ENCODE measurements at places on chromosomes 12 and 14. TPM values are rescaled to one million over a fixed set of nuclear protein-coding genes. Genes with fewer than 3 reads are reported as not detected.
A peak's percentile ranks its signal among the peaks of the same experiment; 100 is the strongest.

DNA sequence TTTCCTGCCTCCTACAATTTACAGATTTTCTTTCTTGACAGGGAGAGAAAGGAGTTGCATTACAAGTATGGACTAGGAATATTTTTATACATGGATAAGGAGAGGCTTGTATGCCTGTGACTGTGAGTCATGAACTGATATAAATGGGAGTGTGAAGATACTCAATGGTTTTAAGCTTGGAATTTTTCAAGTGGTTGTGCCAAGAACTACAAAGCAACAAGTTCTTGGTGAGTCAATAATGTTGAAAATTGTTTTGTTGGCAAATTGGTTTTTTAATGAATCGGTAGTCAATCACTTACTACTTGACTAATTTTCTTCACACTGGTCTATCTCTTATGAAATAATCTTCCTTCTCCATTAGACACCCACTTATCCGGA, 58.9 kb upstream of the HMGA2 start:
- no peaks in the 10 kb centered on the region for H3K36me3 ChIP-seq
- no peak overlapping the region for H3K27ac ChIP-seq
- no peak overlapping the region for H3K4me3 ChIP-seq
- no peaks in the 10 kb centered on the region for H3K4me1 ChIP-seq

- no peak overlapping the region for H3K27ac ChIP-seq
- H3K27me3 ChIP-seq: no peaks in the 10 kb centered on the region
- no peaks in the 10 kb centered on the region for H3K36me3 ChIP-seq
- DNase-seq: no peak
Measured at GRCh38 chr12:47770086-47770726, 2.8 kb upstream of the SLC48A1 start.

HOXC12 gene
- polyA plus RNA-seq: not detected

AHNAK2 gene
- polyA plus RNA-seq: 0.73 TPM

DNA sequence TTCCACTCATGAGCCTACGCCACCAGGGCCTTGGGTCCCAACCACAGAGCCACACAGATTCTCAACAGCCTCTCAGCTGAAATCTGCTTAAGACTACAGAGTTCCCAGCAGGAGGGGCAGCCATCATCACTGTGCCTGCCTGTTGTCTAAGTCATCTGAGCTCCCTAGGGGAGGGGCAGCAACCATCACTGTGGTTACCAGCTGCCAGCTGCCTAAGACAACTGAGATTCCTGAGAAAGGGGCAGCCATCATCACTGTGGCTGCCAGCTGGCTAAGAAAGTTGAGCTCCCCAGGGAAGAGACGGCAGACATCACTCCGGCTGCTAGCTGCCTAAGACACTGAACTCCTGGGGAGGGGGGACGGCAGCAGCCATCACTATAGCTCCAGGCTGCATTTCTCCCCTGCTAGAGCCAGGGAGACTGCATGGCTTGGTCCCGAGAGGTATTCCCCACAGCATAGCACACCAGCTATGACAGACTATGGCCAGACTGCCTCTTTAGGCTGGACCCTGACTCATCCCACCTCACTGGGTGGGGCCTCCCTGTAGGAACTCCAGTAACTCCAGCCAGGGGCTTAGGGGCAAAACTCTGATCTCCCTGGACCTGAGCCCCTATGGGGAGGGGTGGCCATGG, 37.2 kb upstream of the C14orf132 start:
- no peak for DNase-seq
- H3K27me3 ChIP-seq: peaks cover 95% of the 10 kb centered on the region
- peaks cover 8% of the 10 kb centered on the region for H3K36me3 ChIP-seq
- no peak overlapping the region for H3K4me3 ChIP-seq
- H3K4me1 ChIP-seq: no peaks in the 10 kb centered on the region

SLC5A8 gene
- polyA plus RNA-seq: not detected

NANOG gene
- not detected for polyA plus RNA-seq

GRCh38 chr12:49369411-49370145, 2.3 kb downstream of the SPATS2 start:
- H3K4me3 ChIP-seq: peak overlapping the region; percentile 55
- no peaks in the 10 kb centered on the region for H3K27me3 ChIP-seq
- peaks cover 33% of the 10 kb centered on the region for H3K4me1 ChIP-seq
- peak; percentile 38 for DNase-seq
- H3K36me3 ChIP-seq: no peaks in the 10 kb centered on the region
- H3K27ac ChIP-seq: no peak overlapping the region

DNA sequence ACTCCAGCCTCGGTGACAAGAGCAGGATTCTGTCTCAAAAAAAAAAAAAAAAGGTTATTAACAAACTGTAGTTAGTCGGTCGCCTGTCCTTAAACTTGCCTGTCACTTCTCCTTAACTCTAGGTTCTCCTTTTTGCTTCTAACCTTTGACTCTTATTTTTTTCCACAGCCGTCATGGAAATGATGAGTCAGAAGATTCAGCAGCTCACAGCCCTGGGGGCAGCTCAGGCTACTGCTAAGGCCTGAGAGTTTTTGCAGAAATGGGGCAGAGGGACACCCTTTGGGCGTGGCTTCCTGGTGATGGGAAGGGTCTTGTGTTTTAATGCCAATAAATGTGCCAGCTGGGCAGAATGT, 418 bp upstream of the MYG1 start:
- H3K4me3 ChIP-seq: peak overlapping the region; percentile 100
- peaks cover 75% of the 10 kb centered on the region for H3K4me1 ChIP-seq
- H3K27me3 ChIP-seq: no peaks in the 10 kb centered on the region
- peaks cover 6% of the 10 kb centered on the region for H3K36me3 ChIP-seq
- DNase-seq: no peak
- peak overlapping the region; percentile 96 for H3K27ac ChIP-seq

Measured in naive B cell (primary cell).